Nucleus accumbens (tissue), 56 donors: ENCODE measurements at places on chromosomes 11 and 22.

DNA sequence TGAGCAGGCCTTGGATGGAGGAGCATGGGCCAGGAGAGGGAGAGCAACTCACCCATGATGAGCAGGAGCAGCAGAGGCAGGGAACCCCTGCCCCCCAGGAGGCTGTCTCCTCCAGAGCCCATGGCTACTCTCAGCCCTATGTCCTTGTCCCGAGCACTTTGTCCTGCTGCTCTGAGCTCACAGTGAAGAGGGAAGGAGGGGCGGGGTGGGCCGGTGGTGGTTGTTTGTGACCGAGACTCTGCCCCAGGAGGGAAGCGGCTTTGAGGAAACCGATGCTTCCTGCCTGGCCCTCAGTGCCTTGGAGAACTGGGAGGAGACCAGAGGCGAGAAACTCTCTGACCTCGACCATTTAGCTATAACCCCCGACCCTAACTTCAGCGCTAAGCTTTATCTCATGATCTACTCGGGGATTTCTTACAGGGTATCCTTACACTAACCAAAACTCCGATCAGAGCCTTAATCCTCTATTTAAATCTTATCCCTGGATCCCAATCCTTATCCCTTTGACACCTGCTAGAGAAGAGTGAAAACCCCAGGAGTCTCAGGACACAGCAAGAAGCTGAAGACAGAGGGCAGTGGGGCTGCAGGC is at the start of gene ROBO4:
Gene ROBO4 (minus strand): TSS at position 192 of the 589 bp plus-strand sequence. CDS start 70 bp downstream, at position 122.
- DNase-seq = no peak

DNA sequence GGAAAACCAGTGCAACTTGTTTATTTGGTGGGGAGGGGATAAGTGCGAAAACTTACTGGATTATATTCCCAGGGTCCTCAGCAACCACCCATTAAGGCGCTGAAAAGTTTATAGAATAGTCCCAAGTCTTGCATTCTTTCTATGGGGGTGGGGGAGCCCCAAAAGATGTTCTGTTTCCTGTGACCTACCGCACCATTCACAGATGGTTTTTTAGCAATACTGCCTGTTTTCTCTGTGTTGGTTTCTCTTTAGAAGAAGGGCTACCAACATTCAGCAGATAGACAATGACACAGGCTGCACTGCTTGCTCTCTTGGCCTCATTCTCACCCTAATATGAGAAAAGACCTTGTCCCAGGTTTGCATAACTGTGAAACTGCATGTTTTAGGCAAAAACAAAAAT is 86.5 kb downstream of the FAM76B start:
- DNase-seq = no peak

DNA sequence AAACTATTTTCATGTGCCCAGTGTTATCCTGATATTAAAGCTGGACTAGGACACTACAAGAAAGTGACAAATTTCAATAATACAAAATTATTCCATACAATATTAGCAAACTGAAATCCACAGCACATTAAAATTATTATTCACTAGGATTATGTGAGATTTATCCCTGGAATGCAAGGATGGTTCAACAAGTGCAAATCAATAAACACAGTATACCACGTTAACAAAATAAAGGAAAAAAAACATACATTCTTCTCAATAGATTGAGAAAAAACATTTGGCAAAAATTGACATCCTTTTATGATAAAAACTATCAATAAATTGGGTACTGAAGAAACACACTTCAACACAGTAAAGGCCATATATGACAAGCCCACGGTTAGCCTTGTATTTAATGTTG is 1758.2 kb upstream of the RAG2 start:
- no peak for DNase-seq

DNA sequence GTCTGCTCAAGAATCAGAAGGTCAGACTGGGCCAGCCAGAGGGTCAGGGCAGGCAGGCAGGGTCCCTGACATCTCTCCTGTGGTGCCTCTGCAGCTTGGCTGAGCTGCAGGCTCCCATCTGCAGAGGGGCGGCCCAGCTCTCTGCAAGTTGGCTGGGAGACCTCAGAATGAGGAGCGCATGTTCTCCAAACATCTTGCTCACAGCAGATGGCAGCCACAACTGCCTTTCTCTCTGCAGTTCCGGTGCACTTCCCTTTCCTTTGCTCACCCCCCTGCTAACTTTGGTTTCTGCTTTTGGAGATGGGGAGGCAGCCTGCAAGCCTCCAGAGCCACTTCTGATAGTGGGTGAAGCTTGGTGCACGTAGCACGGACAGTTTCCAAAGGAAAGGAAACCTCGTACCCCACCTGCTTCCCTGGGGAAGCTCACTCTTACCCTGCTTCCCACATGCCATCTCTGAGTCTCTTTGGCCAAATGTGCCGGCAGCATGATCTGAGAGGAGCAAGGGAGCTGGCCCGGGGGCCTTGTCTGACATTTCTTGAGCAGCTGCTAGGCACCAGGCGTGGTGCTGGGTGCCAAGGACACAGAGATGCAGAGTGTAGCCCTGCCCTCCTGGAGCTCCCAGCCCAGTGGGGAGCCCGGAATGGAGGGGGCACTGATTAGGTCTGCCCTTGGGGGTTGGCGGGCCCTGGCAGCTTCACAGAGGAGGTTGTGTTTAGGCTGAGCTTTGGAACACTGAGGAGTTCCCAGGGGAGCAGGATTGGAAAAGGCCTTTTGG is 18.2 kb downstream of the DAGLA start:
- DNase-seq = no peak

GRCh38 chr11:36394056-36394455 is 98.0 kb downstream of the PRR5L start:
- no peak for DNase-seq

- DNase-seq = no peak
Measured at GRCh38 chr22:44464000-44464399, 34.0 kb downstream of the RTL6 start.

DNA sequence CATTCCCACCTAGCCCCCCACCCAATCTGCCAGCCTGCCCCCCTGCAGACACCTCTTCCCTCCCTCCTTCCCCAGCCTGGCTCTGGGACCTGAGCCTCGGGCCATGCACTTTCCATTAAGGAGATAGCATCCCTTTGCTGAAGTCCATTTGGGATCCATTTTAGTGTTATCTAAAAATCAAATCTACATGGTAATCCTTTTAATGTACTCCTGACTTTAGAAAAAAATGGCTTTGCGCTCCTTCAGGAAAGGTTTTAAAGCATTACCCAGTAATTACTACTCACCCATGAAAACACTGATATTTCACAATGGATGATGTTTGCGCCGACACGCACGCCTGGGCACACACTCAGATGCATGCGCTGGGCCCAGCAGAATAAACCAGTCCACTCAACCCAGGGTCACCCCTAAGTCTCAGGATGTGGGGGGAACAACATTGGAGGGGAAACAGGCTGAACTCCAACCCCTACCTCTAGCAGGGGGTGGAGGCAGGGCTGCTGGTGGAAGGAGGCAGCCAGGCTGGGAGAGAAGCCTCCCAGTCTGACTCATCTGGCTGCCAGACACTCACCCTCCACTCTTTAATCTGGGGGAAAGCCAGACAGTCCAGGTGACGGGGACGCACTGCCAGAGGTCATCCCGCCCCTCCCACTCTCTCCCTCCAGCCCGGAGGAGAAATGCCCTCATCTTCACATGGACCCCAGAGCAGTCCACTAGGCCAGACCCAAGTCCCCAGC is 29.8 kb downstream of the LMO1 start:
- DNase-seq = no peak

- no peak for DNase-seq
Measured at GRCh38 chr22:29732883-29733282, 13.1 kb downstream of the CABP7 start.

GRCh38 chr22:28411125-28411524 is 268.5 kb downstream of the TTC28 start:
- no peak for DNase-seq

DNA sequence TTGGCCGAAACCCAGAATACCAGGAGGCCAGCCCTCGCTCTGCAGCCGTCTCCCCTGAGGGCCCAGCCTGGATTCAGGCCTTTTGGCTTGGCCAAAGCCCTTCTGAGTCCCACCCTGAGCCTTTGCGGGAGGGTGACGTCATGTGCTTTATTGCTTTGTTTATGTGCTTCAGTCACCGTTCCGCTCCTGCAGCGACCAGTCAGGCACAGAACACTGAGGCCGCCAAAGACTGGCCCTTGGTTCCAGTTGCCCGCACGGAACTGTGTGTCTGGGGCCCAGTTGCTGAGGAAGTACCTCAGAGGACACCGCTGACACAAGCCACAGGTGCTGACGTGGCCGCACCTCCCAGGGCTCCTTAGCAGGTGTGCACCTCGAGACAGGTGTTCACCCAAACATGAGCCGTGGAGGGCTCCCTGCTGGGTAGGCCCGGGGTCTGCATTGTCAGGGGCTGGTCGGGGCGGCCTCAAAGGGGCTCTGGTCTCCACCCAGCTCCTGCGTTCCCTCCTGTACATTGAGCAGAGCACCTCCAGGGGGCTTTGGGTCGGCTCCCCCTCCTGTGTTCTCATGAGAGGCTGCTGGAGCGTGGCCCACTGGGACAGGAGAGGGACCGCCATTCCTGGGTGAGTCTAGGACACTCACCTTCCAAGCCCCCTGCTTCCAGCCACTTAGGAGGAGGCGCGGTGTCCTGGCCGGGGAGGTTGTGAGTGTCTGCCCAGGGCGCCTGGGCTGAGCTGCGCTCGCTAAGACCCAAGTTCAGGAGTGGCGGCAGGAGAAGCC is 376.8 kb downstream of the TBC1D22A start:
- DNase-seq = no peak

DNA sequence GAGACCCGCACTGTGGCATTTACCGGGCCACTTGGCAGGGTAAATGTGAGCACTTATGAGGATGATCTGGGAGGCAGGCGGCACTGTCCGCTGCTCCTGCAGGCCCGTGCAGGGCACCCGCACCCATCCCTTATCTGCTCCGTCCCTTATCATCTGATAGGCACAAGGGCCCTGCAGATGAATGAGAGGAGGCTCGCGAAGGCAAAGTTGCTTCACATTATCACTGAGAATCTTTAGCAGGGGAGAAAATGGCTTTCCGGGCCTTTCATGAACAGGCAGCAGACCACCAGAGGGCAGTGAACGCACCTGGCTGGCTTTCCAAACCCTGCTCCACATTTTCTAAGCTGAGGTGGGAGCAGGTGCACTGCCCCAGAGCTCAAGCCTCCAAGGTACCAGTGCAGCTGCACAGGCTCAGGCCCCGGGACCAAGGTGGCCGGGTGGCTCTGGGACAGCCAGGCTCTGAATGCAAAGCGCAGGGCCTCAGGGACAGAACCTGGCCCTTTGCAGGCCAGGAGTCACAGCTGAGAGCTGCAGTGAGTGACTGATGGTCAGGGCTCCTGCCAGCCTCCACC is 165.6 kb downstream of the SHANK2 start:
- no peak for DNase-seq

- no peak for DNase-seq
Measured at GRCh38 chr11:121456816-121457431, 4.2 kb upstream of the SORL1-AS1 start.

DNA sequence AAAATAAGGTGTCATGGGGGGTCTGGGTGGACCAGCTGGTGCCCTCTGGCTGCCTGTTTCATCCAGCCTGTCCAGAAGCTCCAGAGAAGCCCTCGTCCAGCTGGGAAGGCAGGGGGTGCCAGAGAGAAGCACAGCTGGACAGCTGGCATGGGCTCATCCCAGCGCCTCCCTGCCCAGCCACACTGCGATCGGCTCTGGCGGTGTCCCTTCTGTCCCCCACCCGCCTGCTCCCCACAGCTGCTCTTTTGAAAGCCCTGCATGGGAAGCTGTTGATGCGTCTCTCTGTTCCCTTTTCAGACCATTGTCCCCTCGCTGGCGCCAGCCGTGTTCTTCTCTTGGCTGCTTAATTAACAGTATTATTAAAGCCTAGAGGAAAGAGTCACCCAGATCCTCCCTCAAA is 86.5 kb downstream of the MN1 start:
- peak; percentile 69 for DNase-seq

DNA sequence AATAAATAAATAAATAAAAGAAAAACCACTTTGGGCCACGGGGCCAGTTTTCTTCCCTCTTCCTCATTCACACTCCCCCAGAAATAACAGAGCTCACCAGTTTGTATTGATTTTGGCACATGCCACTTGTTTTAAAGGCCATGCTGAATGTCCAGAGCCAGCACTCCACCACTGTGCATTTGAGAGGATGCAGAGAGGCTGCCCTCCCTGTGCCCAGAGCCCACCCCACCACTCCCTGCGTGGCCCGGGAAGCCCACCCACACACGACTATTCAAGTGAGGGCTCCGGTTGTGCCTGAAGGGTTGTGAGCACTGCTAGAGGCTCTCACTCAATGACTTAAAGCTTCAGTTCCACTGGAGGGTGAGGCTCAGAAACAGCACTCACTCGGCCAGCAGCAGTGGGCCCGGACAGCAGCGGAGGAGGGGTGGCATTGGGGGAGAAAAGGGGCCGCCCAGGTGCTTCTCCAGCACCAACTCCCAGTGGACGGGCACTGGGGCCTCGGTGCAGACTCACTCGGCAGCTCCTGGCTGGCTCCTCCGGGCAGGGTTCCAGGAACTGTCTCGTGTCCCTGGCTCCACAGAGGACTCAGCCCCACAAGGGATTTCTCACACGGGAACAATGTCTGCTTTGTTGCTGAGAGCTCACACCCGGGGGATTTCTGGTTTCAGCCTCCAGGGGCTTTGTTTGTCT is 112.7 kb downstream of the SHANK2 start:
- DNase-seq = peak; percentile 92

DNA sequence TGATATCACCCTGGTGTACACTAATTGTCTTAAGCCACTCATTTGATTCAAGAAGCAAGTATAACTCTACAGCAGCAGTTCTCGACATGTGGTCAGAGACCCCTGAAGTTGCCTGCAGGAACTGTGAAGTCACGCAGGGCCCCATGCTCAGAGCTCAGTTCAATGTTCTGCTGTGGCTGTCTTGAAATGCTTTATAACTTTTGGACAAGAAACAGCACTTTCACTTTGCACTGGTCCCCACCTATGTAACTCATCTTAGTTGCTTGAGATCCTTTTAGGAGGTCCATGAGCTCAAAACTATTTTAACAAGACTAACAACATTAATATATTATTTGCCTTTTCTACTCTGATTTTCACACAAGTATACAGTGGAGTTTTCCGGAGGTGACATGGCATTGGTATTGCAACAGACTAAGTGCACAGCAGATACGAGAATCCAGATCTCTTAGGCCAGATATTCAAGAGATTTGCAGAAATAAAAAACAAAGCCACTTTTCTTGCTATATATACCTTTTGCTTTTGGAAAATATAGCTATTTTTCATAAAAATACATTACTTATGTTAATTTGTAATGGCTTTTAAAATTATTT is 64.8 kb downstream of the PRR5L start:
- no peak for DNase-seq

- DNase-seq = peak; percentile 28
Measured at GRCh38 chr11:67055812-67056211, 835 bp upstream of the RHOD start.

DNA sequence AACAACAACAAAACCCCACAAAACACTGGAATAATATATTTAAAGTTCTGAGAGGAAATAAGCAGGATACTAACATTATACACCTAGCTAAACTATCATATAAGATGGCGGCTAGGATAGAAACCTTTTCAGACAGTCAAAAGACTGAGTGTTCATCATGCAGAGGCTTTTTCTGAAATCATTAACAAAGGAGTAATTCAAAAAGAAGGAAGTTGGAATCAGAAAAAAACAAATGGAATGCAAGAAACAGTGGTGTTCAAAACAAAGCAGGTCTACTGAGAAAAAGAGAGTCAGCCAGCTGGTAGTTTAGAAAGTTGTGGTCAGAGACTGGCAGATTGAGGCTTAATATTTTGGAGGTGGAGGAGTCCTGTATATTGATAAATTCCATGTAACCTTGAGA is 30.1 kb upstream of the ZBTB44 start:
- DNase-seq = no peak

GRCh38 chr11:112392904-112393303 is 132.2 kb upstream of the PLET1 start:
- no peak for DNase-seq

- DNase-seq = no peak
Measured at GRCh38 chr11:29129844-29130243, 887.0 kb downstream of the KCNA4 start.

GRCh38 chr11:559020-559620 is 1.4 kb downstream of the LMNTD2 start:
- DNase-seq = no peak
